ENCODE measurements at places on chromosomes 5 and 9.

DNA sequence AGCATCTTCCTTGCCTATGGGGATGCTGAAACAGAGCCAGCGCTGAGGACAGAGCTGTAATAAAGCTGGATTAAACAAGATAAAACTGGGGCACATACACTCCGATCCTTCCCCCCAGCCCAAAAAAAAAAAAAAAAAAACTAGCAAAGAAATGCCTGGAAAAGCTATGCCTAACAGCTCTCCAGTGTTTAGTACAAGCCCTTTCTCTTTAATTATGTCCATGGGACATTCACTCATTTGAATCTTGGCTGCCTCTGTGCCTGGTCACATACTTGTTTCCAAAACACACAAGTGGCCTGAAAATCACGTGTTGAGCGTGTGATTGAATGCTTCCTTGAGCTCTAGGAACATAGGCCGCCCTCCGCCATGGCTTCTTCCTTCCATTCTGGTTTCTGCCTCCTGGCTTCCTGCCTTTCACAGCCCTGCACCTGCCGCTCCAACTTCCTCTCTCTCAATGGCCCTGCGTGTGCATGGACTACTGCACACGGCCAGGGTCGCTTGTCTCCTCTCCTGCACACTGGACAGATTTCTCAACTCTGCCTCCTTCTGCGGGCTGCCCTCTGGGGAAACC lies 111.0 kb upstream of the RETREG1 start:
- DNase-seq = no peak

DNA sequence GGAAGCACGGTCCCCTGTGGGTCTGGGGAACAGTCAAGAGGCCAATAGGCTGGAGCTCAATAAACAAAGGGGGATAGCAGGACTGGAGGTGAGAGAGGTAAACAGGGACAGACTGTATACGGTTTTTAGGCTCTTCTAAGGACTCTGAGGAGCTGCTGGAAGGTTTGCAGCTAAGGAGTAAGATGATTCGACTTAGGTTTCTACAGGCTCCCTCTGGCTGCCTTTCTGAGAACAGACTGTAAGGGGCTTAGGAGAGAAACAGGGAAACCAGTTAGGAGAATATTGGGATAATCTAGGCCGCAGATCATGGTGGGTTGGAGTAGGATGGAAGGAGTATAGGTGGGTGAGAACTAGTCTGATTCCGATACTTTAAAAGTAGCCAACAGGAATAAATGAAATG lies 10.4 kb downstream of the CDK5RAP2 start:
- DNase-seq = no peak

- no peak for DNase-seq
Measured at GRCh38 chr5:6943197-6944112, 230.2 kb downstream of the TENT4A start.

- DNase-seq = no peak
Measured at GRCh38 chr5:39253196-39253595, 33.8 kb upstream of the FYB1 start.

DNA sequence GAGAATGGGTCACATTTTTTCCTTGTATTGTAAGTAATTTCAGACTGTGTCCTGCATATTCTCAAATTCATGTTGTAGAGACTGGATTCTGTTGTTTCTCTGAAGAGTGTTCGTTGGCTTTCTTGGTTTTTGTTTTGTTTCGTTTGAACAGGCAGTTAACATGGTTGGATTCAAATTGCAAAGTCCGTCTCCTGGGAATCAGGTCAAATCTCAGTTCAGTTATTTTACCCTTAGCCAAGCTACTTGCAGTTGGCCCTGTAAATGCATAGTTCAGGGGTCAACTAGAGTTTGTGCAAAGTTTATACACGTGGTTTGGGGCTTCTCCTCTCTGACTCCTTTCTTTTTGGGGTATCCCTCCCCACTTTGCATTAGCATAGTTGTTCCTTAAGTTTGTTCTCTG lies 21.7 kb upstream of the FBXW11 start:
- DNase-seq = no peak

GRCh38 chr5:136836093-136836492 lies 470.7 kb upstream of the TRPC7 start:
- no peak for DNase-seq

DNA sequence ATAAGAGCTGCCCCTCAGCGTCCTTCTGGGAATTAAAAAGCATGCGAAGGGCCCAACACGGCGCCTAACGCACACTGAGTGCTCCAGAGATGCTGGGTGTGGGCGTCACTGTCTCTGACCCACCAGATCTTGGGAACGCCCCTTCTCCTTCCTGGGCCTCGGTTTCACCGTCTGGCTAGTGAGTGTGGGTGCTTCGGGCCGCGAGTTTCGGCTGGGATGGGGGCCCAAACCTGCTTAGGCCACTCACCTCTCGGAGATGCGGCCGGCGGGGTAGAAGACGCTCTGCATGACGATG lies 3.7 kb downstream of the PIP5KL1 start:
- no peak for DNase-seq

GRCh38 chr5:15008921-15009320 lies 137.3 kb upstream of the ANKH start:
- DNase-seq = no peak

DNA sequence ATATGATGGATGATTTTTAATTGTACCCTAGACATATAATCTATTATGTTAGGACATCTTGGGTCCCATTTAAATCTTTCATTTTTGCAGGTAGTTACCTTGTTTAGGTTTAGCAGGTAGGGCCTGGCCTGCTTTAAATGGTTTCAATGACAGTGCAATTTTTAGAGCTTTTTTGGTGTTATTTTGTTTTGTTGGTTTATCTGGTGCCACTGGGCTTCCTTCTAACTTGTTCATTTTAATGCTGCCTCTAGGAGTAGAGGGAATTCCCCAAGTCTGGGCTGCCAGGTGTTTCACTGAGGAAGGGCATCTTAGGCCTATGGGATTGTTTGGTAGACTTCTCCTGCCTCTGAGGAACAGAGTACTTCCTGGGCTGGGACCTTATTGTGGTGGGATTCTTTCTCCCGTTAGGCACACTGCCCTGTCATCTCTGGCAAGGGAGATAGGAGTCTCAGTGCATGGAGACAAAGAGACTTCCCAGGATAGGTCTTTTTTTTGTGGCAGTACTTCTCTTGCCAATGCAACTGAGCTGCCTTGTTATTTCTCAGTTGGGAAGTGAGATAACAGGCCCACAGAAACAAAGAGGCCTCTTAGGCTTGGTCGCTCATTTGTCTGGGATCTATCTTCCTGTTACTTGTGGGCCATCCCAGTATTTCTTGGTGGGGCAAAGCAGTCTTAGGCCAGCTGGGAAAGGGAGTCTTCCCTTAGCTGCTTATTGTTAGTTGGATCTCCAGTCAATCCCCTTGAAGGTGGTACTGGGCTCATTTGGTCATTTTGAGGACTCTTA lies 282.9 kb downstream of the FER start:
- no peak for DNase-seq

DNA sequence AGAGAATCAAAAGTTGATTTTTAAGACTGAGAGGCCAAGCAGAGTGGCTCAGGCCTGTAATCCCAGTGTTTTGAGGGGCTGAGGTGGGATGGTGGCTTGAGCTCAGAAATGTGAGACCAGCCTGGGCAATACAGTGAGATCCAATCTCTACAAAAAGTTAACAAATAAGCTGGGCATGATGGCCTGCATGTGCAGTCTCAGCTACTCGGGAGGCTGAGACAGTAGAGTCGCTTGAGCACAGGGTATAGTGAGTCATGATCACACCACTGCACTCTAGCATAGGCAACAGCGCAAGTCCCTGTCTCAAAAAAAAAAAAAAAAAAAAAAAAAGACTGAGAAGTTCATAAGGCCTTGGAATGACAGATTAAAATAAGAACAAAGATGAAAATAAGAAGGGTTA lies 177.2 kb downstream of the TMEM232 start:
- no peak for DNase-seq

DNA sequence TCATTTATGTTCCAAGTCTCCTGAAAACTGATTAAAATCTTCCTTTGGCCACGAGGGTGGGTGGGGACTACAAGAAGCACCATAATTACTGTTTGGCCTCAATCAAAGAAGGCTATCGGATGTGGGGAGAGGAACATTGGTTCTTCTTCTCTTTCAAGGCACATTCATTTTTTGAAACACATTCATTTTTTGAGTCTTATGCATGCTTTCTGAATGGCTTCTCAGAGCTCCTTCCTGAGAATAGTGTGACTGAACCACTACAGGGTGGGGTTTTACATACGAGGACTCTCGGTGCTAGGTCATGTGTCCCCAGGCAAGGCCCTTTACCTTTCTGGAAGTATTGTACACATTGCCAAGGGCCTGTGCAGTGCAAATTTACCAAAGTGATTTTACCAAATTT lies 7.0 kb upstream of the GRIA1 start:
- DNase-seq = no peak

GRCh38 chr9:16206518-16206917 lies 653.7 kb downstream of the CCDC171 start:
- DNase-seq = no peak

DNA sequence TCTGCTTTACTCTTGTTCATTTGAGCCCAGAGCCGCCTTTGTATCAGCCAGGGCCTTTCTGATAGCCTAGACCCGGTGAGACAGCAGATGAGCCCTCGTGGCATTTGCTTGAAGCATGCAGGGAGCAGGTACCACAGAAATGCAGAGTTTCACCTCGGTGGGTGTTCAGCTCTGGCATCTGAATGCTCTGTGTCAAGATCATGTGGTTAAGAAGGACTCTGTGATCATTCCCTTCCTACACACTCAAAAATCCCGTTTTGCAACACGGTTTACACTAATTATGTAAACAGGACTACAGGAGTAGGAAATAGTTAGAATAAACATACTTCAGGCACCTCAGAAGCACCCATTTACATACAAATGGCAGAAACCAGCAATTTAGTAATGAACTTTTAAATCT lies 67.2 kb downstream of the MVB12B start:
- DNase-seq = no peak

GRCh38 chr5:114447084-114447773 lies 85.4 kb downstream of the KCNN2 start:
- no peak for DNase-seq

- no peak for DNase-seq
Measured at GRCh38 chr5:119681734-119682133, 52.4 kb downstream of the FAM170A start.

DNA sequence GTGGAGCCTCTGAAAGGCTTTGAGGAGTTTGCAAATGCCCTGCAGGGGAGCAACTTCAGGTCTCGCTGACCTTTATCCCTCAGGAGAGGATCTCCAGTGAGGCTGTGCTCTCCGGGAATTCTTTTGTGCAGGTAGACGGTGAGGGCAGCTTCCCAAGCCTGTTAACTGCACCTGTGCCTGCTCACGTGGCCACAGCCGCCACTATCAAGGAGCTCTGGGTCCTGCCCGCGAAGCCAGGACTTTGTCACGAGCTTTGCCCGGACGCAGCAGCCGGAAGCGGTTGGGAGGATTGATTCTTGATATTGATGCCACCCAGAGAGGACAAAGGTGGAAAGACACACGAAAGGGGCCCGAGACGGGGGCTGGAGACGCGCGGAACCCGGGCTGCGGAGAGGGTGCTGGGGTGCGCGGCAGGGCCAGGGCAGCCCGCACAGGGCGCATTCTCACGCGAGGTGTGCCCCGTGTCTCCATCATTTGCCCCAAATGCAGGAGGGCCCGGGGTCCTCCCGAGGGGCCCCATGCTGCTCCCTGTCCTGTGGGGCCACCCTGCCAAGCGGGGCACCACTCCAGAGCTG lies 18.2 kb downstream of the SLC9A3 start:
- DNase-seq = no peak

GRCh38 chr9:94156348-94157049 lies 72.2 kb downstream of the PTPDC1 start:
- no peak for DNase-seq

Measured in HS-5 (cell line).